Suppressor macrophage (primary cell): ENCODE measurements at places on chromosomes 16 and 17.
A peak's percentile ranks its signal among the peaks of the same experiment; 100 is the strongest.

DNA sequence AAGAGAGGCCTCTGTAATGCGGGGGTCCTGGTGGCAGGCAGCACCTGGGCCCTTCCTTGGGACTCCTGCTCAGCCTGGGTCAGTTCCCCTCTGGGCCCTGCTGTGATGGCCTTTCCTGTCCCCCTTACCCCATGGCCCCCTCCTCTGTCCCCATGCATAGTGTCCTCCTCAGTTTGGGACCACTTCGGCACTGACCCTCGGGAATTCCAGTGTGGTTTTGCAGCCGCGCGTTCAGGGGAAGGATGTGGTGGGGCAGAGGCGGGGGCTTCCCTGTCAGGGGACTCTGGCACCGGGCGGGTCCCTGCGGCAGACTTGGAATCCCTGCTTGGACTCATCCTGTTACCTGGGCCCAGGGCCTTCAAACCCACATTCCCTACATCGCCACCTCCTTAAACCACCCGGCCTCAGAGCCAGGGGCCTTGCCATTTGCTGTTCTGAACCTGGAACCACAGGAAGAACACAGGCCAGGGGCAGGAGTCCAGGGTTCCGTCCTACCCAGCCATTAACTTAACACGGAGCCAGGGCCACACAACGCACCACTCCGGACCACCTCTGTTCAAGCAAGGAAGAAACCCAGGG is 31.4 kb upstream of the EIF1 start:
- DNase-seq = no peak

DNA sequence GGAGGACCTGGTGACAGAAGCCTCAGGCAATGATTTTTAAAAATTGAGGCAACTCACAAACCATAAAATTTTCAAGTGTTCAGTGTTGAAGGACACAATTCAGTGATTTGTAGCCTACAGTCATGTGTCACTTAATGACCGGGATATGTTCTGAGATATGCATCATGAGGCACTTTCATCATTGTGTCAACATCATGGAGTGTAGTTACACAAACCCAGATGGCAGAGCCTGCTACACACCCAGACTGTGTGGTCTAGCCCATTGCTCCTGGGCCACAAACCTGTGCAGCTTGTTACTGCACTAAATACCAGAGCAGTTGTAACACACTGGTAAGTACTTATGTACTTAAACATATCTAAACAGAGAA is 1.6 kb downstream of the PRSS41 start:
- DNase-seq = peak; percentile 84

DNA sequence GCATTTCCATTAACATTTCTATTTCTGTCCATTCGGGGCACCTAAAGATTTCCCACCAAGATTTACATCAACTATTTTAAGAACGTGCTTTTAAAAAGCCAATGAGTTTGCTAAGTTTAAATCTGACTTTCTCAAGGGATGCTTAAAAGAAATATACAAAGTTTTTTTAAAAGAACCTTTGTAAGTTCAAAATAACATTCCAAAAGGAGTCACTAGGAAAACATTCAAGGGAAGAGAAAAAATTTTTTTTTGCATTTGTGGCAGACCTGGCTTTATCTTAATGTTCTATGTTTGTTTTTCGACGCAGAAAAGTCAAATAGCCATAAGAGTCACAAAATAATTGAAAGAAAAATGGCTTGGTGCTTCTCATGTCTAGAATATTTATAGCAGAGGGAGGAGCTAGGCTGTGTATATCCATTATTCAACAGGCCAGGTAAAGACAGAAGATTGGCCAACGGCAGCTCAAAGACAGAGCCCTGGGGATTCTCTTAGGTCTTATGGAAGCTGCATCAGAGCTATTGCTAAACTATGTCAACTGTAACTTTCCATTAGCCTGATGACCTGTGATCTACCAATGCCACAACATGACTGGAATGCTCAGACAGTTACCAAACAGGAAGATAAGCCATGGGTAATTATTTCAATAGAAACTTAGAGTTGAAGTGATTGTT is 37.8 kb upstream of the MYOCD start:
- DNase-seq = no peak

- DNase-seq = no peak
Observed at GRCh38 chr17:69451416-69452394, 37.2 kb downstream of the MAP2K6 start.

DNA sequence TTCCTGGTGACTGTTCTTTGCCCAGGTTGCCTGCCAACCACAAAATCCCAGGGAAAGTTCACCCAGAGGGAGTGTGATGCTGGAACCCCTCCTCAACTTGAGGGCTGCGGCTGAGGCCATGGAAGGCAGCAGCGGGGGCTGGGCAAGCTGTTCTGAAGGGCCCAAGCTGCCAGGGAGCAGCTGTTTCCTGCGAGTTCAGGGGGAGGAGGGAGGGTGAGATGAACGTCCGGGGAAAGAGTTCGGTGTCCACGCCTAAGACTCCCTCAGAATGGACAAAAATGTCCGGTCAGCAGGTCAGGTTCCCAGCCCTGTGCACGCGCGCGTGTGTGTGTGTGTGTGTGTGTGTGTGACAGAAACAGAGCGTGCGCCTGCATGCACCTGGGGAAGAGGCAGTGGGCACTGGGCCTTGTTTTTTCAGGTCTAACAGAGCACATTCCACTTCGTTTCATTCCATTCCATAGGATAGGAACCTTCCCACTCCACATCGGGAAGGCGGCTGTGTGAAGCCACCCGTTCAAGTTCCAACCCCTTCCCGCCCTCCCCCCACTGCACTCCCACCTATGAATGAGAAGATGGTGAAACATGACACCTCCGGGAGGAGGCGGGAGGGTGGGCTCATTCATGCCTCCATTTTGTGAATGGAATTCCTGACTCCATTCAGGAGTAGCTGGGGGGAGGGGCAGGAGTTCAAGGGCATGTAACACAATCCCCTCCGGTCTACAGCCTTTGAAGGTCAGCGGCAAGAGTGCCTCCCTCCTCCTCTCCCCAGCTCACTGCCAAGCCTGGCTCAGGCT is 15.7 kb downstream of the ETV4 start:
- no peak for DNase-seq

GRCh38 chr16:46972429-46973206 is 856 bp downstream of the DNAJA2 start:
- DNase-seq = peak; percentile 53

DNA sequence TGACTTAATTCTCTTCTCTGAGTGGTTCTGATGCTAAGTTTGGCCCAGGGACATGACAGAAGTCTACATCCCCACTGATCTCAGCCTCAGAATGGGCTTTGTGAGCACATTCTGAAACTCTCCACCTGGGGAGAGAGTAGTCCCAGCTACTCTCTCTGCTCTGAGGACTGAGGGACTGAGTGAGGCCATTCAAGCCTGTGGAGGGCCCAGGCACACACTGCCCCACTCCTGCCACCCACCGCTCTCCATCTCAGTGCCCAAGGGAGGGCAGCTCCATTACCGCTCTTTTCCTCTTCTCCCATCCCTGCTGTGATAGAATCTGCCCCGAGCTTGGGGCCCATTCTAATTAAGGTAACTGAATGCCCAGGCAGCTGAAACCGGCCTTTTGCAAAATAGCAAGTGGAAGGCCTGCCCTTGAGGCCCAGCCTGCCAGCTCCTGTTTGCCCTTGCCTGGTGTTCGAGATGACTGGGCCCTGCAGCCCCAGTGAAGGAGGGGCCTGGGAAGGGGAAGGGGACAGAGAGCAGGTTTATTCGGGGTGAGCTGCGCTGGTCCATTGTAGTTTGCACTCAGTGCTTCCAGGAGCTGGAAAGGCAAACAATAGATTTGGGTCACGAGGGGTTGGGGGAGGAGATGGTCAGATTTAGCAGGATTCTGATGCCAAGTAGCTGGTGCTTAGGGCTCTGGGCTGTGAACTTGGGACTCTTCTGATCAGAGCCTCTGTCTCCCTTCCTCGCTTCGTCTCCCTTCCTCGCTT is 76.2 kb downstream of the RAB11FIP4 start:
- DNase-seq = no peak

DNA sequence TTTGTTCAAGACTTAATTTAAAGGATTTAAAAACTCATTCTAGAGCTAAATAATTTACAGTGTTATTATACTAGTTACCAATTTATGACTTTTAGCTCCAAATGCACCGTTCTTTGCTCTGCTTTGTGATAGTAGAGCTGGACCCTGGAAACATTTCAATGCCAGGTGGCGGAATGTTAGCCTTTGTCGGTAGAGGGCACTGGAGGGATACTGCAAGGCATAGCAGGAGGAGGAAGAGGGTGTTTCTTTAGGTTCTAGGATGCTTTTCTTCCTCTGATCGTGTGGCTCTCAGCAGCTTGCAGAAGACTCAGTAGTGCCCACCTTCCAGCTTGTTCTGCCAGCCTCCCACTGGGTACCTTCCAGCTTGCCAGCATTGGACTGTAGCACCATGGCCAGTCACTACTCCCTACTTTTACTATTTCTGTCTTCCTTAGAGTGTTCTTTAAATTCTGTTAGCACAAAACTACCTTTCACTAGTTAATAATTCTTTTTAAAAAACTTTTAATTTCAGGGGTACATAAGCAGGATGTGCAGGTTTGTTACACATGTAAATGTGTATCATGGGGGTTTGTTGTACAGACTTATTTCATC is 325.3 kb downstream of the UTP18 start:
- peak; percentile 7 for DNase-seq

GRCh38 chr17:10059684-10060211 is 138.7 kb downstream of the GAS7 start:
- DNase-seq = peak; percentile 66

- DNase-seq = no peak
Observed at GRCh38 chr17:46948544-46948943, 25.6 kb downstream of the GOSR2 start.

- no peak for DNase-seq
Observed at GRCh38 chr17:28493460-28493859, 12.7 kb upstream of the FOXN1 start.

DNA sequence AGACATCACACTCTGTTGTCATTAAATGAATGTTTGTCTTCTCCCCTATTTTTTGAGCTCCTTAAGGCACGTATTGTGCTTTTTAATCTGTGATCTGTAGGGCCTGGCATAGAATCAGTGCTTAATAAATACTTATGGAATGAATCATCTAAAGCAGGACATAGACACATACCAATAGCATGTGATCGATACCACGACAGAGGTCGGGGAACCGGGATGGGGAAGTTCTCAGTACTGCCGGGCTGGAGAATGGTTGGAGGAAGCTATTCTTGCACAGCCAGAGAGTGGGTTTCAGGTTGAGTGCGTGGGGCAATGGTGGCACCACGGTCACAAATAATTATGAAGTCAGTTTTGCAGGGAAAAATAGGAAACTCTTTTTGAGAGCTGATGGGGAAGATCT is 26.8 kb downstream of the NLRP1 start:
- DNase-seq = peak; percentile 82

- DNase-seq = no peak
Observed at GRCh38 chr17:48471817-48472410, 41.9 kb upstream of the SKAP1 start.

DNA sequence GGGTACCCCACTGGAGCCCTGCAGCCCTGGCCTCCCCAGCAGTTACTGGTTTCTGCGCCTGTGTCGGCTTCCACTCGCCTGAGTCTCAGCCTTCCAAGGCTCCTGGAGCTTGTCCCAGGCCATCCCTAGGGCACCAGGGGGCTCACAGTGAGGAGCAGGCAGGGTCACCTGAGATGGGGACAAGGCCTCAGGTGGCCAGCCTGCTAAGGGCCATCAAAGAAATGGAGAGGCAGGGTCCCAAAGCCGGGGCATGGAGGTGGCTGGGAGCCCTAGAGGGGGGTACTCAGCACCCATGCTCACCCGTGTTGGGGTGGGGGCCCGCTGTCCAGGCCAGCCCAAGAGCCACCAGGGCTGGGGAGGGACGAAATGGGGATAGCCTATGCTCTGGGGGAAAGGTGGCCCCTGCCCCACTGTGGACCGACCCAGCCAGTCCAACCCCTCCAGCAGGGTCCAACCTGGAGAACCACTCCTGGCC is 1.3 kb downstream of the FASN start:
- no peak for DNase-seq

GRCh38 chr17:65495122-65496055 is 66.1 kb downstream of the AXIN2 start:
- no peak for DNase-seq
